ENCODE measurements at places on chromosomes 12 and 14.

DNA sequence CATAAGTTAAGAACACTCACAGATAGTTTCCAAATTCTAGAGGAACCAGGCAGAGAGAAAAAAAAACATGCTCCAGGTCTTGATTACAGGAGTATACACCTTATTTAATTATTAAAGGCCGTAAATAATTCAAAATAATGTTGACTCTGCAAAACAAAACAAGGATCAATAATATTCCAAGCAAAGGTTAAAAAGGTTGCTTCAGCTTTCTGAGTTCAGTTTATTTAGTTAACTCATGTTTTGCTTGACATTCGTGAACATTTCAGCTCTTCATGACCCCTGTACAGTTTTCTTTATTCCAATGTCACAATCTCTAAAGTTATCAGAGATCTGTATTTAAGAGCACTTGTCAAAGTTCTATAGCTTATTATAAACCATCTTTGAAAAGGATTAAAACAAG lies 19.6 kb downstream of the KLRF2 start:
- DNase-seq = no peak

- no peak for DNase-seq
Observed at GRCh38 chr14:22534547-22534946, 54.5 kb downstream of the DAD1 start.

- no peak for DNase-seq
Observed at GRCh38 chr14:36271939-36272907, 48.2 kb downstream of the MBIP start.

- DNase-seq = no peak
Observed at GRCh38 chr12:132248453-132249167, 80.8 kb downstream of the GALNT9 start.

DNA sequence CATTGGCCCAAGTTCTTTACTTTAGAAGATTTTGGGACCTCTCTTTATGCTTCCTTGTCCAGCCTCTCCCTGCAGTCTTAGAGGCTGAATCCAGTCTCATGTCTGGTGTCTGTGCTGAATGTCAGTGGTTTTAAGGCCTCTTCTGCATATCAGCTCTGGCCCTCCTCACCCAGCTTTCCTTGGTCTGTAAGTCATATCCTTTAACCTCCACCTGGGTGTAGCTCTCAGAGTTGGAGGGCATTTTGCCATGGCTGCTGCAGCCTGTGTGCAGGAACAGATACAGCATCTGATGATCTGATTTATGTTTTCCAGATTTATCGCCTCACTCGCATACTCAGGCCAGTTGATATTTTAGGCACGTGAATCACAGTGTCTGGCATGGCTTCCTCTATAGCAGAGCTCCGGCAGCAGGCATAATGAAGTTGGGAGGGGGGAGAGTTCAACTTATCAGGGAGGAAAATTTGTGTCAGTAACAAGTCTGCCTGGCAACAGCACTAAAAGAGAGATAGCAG lies 335.0 kb downstream of the PCNX1 start:
- DNase-seq = no peak

DNA sequence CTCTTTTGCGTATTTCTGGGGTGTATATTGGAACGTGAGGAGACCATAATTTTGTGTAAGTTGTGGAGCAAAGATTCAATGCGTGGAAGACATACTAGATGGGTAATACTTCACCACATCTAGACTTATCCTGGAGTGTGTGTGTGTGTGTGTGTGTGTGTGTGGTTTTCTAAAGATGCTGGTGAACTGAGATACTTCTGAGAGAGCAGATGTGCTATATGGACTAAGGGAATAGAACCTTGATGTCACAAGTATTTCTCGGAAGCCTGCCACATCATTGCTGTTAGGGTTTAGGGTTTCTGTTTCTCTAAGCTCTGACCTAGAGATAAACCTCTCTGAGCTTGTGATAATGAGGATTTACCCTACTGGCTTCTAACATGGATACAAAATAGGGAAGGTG lies 138.8 kb downstream of the DACT1 start:
- DNase-seq = no peak

GRCh38 chr14:104140463-104141331 lies 2.3 kb downstream of the KIF26A start:
- no peak for DNase-seq

GRCh38 chr12:132026061-132026795 lies 76.5 kb downstream of the EP400 start:
- no peak for DNase-seq

- no peak for DNase-seq
Observed at GRCh38 chr14:72315714-72316113, 383.5 kb downstream of the RGS6 start.

- no peak for DNase-seq
Observed at GRCh38 chr12:103050273-103050672, 92.8 kb downstream of the ASCL1 start.

Measured in NCI-H1436 treated with DMSO at 0.1 percent for 48 hours (cell line).